Stimulated activated CD4-positive, alpha-beta T cell treated with anti-CD3 and anti-CD28 coated beads, Interleukin-15, amount 100 ng/mL, for 1 hour (primary cell): ENCODE measurements at places on chromosomes 4 and X.

- no peak for DNase-seq
Observed at GRCh38 chrX:70455366-70456202, 10.9 kb downstream of the DLG3 start.

DNA sequence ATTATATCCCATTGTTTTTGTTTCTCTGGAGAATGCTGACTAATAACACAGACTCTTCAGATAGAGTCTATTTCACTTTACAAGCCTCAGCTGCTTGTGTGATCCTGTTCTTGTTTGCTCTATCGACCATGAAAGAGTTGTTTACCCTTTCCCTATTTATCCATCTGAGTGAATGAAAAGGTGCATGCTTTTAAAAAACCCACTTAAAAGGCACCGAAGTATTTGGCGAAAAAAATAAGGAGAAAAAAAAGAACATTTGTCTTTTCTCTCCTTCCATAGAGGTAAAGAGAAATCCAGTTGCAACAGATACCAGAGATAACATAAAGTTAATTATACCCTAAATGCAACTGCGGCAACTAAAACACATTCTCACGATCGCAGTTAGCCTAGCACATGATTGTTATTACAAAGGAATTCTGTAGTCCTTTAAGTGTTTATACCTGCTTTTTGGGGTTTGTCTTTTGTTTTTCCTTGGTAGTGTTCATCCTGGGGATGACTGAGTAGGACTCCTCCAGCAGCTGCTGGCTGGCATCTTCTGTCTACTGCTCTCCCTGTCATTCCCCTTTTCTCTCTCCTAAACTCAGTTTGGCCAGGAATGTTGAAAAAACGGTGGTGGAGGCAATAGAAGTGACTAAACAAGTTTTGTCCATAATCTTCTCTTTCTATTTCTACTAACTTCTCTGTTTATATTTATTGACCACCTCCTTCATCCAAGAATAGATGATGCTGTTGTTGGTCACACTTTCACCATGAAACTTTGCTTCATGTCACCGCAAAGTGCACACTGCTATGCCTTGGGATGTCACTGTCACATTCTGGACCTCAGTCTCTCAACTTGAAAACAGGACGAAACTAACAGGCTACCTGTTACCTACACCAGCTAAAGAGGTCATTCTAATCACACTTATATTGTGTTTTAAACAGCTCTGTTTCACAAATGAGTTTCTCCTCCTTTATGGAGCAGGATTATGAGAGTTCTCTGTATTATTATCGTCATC is 41.9 kb upstream of the FRAS1 start:
- no peak for DNase-seq

DNA sequence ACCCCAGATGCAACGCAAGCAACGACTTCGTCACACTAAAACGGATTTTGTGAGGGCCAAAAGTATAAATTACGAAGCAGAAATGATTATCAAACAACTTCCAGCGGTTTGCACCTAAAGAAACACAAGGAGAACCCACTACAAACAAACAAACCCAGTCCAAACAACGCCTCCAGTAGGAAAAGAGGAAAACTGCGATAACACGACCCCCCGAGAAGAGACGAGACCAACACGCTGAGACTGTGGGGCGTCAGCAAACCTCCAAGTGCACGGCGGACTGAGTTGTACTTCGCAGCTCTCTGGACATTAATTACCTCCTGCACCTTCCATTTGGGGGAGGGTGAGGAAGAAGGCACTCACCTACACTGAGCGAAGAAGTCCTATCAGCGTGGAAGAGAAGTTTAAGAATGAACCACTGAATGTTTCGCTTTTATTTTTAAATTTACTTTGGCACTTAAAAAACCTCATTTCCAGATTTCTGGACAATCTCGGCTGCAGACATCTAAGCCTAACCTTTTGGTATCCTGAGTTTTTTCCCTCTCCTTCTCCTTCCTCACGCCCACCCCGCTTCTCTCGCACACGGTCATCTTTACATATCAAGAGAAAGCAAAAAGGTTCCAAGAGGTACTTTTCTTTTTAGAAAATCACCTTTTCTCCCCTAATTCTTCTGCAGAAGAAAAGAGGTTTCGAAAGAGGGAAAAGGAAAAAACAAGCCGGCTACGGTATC is at the start of gene MAB21L2:
Gene MAB21L2, plus strand, starts transcription at position 6 of the 727 bp plus-strand sequence. CDS start 879 bp downstream, outside the sequence.
- no peak for DNase-seq

DNA sequence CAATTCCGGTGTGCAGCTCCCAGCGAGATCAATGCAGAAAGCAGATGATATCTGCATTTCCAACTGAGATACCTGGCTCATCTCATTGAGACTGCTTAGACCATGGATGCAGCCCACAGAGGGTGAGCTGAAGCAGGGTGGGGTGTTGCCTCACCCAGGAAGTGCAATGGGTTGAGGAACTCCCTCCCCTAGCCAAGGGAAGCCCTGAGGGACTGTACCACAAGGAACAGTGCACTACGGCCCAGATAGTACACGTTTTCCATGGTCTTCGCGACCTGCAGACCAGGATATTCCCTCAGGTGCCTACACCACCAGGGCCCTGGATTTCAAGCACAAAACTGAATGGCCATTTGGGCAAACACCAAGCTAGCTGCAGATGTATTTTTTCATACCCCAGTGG is 150.0 kb downstream of the TET2 start:
- no peak for DNase-seq

GRCh38 chr4:46073778-46074177 is 50.1 kb downstream of the GABRG1 start:
- no peak for DNase-seq

GRCh38 chr4:138452826-138453225 is 210.7 kb upstream of the SLC7A11 start:
- no peak for DNase-seq

- peak; percentile 83 for DNase-seq
Observed at GRCh38 chr4:128060699-128061565, at the start of gene LARP1B. LARP1B (plus strand) TSS chr4:128061312; CDS start chr4:128074952, 13,640 bp downstream.

DNA sequence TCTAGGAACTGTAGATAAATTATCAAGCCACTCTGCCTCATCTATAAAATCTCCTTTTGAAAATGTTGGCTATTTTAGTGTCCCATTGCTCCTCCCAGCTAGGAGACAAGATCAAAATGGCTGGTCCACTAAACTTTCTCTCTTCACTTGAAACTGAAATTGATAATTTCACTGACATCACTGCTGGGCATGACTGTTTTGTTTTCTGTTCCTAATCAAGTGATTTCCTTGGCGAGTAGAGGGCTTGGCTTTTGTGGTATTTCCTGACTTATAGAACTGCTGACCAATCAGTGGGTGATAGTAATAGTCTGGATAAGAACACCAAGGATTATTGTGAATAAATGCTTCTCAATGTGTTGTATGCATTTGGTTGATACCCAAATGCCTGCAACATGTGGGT is 2152.9 kb downstream of the ARAP2 start:
- no peak for DNase-seq

DNA sequence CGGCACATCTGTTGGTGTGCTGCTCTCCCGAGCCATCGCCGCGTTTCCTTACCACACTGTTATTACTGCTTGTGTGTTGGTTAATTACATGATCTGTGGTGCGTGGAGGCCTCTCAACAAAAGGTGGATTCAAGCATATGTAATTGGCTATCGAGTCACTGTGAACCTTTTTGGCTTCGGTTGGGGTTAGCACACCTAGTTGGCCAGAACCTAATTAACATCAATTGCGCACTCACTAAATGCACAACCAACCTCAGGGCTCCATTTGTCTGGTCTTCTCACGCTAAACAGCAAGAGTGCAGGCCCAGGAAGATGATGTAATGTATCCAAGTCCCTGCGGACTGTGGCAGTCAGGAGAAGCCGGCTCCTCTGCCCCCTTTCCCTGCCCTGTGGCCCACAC is 17.4 kb downstream of the ENPP6 start:
- DNase-seq = no peak

DNA sequence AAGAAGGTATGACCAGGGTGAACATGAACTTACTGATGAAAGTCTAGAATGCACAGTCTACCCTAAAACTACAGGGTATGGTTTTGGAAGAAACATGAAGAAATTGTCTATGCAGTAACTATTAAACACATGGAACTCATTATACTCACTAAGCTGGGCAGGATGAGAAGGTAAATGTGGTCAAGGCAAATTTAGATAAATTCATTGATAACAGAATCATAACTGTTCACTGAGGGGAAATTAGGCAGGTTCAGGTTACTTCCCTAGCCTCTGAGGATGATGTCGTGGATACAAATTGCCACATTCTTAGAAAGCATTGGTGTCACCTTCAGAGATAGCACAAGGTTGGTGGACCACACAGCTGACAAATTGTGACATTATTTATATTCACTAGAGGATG is 40.4 kb upstream of the MID1IP1 start:
- no peak for DNase-seq

DNA sequence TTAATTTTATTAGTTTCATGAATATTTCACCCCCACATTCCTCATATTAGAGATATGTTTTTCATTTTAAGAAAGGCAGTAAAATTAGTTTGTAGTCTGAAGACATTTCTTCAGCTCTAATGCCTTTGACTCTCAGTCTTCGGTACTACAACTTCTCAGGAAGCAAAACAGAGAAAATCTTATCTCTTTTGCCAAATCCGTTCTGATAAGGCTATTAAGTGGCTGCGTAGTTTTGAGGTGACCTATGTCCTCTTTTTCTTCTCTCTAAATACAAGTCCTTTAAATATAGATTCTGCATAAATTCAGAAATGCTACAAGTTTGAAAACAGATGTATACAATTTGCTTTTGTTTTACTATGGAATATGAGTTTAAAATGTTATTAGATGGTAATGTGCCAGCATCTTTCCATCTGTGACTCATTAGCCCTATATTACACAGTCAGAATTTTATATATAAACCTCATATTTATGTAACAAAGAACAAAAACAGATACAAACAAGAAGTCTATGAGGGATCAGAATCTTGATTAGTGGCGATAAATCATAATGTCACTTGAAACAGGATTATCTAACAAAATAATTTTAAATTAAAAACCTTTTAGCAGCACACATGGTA is 181.2 kb upstream of the ETNPPL start:
- no peak for DNase-seq

GRCh38 chr4:147794787-147795413 is 63.0 kb downstream of the ARHGAP10 start:
- DNase-seq = no peak

DNA sequence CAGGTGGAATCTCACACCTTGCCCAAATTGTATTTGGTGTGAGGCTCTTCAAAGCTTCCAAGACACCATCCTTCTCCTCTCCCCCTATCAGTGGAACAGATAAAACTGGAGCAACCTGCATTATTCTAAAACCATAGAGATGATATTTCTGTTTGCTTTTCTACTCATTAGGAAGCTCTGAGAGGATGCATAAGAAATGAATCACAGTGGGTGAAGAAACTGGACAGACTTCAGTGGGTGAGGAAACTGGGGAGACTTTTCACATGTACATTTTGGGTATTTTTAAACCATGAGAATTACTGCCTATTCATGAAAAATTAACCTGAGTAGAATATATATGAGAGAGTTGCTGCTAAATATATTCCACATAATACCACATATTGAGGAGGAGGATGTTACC is 16.4 kb downstream of the HAND2 start:
- DNase-seq = no peak

DNA sequence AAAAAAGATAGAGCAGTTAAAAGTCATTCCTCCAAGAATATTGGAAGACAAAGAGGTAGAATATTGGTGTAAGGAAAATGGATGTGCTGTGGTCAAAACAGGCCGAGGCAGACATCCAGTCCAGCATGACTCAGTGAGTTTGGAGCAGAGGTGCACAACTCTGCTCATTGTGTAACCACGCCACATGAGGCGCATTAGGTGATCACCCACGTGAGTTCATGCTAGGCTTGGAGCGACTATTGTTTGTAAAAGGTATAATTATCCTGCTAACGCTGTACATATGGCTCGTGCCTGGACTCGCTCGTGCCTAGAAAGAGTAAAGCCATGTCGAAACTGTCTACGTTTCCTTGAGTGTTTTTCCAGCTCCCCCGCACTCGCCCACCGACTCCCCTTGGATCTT is 23.9 kb downstream of the C4orf54 start:
- no peak for DNase-seq

DNA sequence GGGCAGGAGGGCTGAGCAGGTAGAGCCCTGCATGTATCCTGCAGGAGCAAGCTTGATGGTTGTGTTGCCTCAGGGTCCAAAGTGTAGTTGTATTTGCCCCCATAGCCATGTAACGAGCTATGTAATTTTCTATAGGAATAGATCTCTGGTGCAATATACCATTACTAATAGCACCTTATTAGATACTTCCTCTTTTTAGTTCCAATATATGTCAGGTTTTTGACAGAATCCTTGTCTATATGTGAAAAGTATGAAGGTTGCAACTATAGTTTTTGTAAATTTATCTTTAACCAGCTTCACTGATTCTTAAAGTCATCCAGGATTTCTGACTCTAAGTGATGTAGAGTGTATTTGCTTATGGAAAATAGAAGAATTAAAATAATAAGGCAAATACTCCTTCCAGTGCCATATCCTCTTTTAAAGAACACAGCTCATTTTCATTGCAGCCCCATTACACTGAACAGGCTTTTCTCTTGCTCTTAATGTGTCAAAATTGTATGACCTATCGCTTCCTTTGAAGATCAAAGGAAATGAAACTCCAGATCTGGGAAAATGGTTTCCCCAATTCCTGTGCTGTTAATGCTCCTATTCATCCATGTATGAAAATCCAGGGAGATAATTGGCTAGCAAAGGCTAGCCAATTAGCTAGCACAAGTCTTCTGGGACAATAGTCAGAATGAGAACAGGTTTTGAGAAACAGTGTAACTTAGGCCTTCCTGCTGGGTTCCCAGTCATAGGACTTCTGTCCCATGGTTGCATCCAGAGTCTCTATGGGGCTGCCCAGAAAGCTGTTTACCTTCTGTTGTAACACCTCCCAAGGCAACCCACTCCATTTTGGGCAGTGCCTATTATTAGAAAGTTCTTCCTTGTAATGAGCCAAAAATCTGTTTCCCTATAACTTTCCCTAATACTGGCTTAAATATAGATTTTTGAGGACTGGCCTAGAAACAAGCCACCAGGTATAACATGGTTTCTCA is 90.6 kb downstream of the TSPAN7 start:
- no peak for DNase-seq

GRCh38 chr4:163959932-163960331 is 465.4 kb downstream of the TMA16 start:
- no peak for DNase-seq

GRCh38 chr4:29966386-29966785 is 753.8 kb upstream of the PCDH7 start:
- DNase-seq = no peak
